Glomerular endothelial cell (primary cell): ENCODE measurements at places on chromosomes 12 and 14.

DNA sequence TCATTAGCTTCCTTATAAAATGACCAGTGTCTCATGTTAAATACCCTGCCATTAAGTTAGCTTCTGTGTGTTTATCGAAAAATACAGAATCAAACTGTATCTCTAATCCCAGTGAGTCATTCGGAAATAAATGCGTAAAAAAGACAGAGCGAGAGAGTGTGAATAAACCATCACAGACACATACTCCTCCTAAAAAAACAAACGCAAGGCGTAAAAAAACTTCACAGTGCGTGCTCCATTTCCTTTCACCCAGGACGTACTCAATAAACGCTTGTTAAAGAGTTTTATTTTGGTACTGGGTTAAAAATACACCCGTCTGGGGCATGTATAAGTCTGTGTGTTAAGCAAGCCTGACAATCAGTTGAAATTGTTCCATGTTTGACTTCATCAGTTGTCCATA lies 58.8 kb upstream of the ISM2 start:
- no peak for DNase-seq

DNA sequence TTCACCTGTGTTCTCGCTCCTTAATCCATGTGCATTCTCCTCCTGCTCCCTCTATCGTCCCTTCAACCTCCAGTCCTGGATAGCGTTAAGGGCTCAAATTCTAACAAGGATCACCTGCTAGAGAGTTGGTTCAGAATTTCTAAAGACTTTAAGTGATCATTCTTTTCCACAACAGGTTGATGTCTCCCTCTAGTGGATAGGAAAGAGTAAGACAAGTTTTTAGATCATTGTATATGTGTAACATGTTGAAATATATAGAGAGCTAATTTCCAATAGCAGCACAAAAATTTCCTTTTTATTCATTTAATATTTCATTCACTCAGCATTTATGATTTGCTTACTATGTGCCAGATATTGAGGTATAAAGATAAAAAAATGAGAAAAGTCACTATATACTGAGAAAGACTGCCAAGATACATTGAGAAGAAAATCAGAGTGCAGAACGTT lies 9.3 kb upstream of the ESR2 start:
- no peak for DNase-seq

DNA sequence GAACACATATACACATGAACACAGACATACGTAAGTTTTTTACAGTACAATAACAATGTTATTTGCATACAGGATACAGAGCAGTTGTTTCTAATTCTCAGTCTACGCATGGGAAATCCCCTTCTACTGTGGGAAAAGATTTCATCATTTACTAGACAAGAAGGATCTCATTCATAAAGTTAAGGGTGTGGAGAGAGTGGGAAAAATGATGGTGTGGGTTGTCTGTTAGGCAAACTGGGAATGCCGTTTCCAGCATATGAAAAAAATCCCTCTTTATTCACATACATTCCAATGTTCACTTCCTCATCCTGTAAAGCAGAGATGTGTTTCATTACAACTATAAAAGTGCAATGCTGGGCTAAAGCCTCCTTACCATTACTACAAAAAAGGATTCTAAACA lies 120.9 kb downstream of the SINHCAF start:
- DNase-seq = no peak

- no peak for DNase-seq
Measured at GRCh38 chr12:109822951-109823411, 10.2 kb downstream of the TRPV4 start.

GRCh38 chr12:55051197-55051947 lies 31.6 kb downstream of the NEUROD4 start:
- no peak for DNase-seq

GRCh38 chr14:55898938-55899337 lies 219.3 kb upstream of the PELI2 start:
- no peak for DNase-seq

GRCh38 chr14:95535226-95536021 lies 574 bp downstream of the GLRX5 start:
- no peak for DNase-seq

DNA sequence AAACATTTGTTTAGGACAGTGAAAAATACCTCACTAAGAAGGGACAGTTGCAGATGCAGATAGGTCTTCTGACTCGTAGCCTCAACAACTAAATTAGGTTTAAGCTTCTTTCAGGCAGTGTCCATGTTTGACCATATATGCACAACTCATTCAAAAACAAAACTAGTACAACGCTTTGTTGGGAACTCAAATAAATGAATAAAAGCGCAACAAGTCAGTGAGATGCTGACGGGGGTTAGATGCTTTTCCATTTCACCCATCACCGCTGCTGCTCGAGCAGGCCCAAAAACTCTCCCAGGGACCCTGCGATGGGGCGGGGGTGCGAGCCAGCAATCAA lies 633 bp downstream of the RPAP3 start:
- no peak for DNase-seq

GRCh38 chr14:64789696-64790095 lies 85.5 kb downstream of the PLEKHG3 start:
- no peak for DNase-seq

DNA sequence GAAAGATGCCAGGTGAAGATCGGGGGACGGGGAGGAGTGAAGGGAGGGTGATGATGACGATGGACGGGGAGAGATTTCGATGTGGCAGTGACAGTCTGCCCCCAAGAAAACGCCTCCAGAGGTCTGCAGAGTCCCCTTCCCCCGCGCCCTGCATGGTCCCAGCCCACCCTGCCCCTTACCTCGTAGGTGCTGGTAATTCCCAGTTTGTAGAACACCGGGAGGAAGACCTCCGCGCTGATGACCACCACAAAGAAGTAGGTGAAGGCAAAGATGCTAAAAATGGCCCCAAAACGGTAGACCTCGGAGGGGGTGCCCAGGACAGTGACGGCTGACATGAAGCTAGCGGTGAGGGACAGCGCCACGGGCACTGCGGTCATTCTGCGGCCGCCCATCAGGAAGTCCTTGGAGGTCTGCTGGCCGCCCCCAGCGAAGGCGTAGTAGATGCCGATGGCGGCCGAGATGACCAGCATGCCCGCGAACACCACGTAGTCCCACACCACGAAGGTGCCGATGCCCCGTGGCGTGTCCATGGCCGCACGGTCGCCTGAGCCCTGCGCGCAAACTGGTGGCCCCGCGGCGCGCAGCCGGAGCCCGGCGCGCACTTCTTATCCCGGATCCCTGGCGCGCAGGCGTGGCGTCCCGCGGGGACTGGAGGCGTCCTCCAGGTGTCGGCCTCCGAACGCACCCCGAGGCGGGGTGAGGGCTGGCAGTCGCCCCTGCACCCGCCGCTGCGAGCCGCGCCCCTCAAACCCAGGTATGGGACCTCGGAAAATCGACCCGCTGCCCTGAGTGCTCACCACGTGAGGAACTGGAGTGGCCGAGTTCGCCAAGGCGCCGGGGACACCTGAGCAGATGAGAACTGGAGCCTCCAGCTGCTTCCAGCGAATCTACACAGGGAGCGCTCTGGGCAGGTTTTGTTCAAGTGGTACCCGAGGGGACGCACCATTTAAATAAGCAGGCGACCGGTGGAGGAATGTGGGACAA lies at the start of gene SLC5A8:
TSS of gene SLC5A8 (minus strand) at position 920 of the 984 bp plus-strand sequence. CDS start at position 530, 390 bp downstream.
- DNase-seq = no peak

- DNase-seq = no peak
Measured at GRCh38 chr14:68798621-68799020, 5.8 kb upstream of the ZFP36L1 start.

- no peak for DNase-seq
Measured at GRCh38 chr12:89490922-89491321, 33.7 kb downstream of the GALNT4 start.

GRCh38 chr14:73251516-73252215 lies 14.4 kb downstream of the PAPLN start:
- DNase-seq = no peak

DNA sequence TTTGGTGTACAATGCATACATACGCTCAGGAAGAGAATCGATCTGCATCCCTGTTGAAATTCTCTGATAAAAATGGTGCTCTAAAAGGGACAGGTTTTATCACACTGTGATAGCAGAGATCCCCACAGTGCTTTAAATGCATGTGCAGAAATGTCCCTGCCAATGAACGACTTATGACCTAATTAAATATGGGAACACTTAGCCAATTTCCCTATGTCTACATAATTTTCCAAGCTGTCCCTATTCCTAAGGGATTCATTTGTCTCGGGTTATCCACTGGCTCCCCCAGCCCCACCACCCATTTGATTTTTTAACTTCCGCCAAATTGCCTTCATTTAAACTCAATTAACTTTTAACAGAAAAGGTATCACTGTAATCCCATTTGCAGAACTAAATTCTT lies 284.6 kb downstream of the TMEM132D start:
- no peak for DNase-seq

- DNase-seq = no peak
Measured at GRCh38 chr12:16531621-16532020, 74.3 kb downstream of the LMO3 start.

- DNase-seq = no peak
Measured at GRCh38 chr14:79064214-79064613, 894.0 kb downstream of the NRXN3 start.

DNA sequence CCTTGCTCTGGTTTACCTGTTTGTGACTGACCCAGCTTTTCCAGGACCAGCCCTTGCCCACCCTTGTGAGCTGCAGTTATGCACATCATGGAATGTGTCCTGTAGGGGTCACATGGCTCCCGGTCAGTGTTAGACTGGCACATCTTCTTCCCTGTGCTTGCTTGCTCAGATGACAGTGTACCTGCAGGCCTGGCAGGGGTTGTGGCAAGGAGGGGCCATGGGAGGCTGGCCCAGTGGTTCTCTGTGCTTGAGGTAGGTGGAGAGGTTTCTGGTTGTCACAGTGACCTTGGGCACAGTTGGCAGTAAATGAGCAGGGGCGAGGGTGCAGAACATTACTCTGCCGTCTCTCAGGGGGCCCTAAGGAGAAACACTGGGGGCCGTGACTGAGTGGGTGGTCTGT lies 27.6 kb upstream of the RD3L start:
- no peak for DNase-seq

DNA sequence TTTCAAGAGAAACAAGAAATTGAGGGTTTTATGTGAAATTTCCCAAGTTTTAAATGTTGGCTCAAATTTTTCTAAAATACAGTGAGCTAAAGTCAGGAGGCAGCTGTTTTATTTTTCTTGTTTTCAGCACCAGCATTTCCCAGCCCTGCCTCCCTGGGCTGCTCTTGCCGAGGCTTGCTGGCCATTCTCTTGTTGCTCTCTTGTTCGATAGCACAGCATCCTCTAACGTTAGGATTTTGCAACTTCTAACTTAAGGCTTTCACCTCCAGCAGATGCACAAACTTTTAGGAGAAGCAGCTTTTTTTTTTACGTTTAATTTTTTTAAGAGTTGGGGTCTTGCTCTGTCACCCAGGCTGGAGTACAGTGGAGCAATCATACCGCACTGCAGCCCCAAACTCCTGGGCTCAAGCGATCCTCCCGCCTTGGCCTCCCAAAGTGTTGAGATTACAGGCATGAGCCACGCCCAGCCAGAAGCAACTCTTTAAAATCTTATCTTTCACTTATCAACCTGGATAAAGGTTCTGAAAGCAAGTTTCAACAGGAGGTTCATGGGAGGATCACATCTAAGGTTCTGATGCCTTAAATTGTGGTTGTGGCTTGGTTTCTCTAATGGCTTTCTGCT lies 40.2 kb downstream of the B4GALNT3 start:
- DNase-seq = no peak

DNA sequence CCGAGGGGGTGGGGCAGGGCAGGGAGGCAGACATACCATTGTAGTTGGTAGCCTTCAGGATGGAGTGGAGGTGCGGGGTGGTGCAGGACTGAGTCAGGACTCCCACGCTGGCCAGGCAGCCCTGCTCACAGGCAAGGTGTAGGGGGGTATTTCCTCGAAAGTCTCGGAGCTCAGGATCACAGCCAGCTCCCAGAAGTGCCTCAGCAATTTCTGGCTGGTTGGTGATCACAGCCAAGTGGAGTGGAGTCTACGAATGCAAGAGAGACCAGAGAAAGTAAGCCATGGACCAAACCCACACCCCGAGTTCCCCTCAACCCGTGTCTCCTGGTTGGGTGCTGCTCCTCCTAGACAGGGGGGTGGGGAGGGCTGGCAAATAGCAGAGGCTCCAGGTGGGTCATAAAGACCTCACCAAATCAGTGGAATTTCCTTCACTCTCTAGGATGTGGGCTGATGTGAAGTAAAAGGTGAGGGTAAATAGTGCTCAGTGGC lies 1.4 kb downstream of the NFKBIA start:
- DNase-seq = no peak

GRCh38 chr14:54650331-54650958 lies 83.5 kb downstream of the SAMD4A start:
- DNase-seq = peak; percentile 72

GRCh38 chr12:54306925-54307741 lies 6.3 kb upstream of the NFE2 start:
- no peak for DNase-seq

DNA sequence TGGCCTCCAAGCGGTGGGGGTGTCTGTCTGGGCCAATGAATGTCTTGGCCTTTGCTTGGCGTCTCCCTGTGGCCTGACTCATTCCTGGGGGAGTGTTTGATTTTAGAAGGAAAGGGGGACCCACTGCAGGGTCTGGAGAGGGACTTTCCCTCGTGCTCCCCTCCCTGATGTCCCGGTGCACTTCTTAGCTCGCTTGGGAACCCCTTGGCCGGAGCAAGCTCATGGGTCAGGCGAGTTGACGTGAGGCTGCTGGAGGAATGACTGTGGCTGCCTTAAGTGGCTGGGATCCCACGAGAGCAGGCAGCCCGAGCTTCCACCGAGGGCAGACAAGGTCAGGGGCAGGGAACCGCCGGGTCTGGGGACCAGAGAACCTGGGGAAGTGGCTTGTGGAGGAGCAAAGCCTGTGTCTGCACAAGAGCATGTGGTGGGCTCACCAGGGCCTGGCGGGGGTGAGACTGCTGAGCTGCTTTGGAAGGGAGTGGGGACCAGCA lies 218.4 kb upstream of the C14orf180 start:
- DNase-seq = no peak

- DNase-seq = no peak
Measured at GRCh38 chr12:13223179-13223804, 26.8 kb downstream of the EMP1 start.

DNA sequence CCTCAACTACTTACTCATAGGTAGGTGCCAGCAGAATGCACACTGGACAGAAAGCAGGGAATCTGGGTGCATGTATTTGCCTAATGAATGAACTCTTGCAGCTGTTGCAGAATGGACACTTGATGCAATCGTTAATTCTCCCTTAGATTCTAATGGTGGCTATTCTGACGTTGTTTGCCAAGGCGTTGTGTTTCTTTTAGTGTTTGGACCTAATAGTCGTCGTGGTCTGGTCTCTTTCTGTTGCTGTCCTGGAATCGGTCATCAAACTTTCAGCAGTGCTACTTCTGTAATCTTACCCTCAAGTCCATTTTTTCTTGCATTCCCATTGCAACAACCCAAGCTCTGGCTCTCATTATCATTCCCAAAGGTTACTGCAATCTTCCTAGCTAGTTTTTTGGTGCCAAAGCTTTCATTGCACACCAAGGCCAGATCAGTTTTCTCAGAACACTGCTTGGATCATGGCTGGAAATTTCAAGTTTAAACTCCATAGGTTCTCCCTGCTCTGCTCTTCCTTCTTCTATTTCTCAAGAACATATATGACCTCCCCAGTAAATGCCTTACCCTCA lies 31.3 kb downstream of the BMP4 start:
- no peak for DNase-seq
